ENCODE measurements at places on chromosomes 11 and 22.

DNA sequence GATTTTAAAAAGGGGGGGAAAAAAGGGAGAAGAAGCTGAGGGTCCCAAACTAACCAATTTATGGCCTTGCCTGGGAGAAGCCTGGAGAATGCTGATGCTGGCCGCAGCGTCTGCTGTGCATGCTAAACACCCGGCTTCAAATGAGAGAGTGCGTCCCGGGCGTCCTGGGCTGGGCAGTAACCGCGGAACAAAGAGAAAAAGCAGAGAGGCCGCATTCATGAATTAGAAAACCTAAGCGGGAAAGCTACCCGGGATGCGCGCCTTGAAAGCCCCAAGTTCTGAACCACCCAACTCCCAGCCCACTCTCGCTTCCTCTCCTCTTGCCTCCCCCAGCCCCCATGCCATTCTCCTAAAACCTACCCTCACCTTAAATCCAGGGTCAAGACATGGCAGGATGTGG lies 6.5 kb downstream of the MN1 start:
- no peak for DNase-seq

GRCh38 chr11:18669219-18669596 lies 29.4 kb upstream of the TMEM86A start:
- no peak for DNase-seq

- no peak for DNase-seq
Observed at GRCh38 chr11:86629045-86629706, 43.2 kb downstream of the ME3 start.

GRCh38 chr11:12918667-12919066 lies 90.4 kb upstream of the RASSF10 start:
- no peak for DNase-seq

DNA sequence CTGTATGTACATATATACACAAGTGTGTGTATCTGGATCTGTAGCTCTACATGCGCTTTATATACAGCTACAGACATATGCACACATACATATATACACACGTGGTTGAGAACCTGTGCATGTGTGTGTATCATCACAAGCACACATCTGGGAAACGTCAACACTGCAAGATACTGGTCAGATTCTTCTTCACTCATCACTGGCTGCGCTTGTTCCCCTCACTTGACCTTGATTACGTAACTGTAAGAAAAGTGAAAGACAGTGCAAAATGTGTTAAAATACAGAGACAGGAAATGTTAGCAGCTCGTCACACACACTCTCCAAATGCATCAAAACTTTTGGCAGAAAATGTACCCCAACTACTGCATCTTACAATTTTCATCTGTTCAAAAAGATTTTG lies 51.9 kb upstream of the MN1 start:
- no peak for DNase-seq

All from naive thymus-derived CD8-positive, alpha-beta T cell (primary cell).